CD4-positive, CD25-positive, alpha-beta regulatory T cell (primary cell): ENCODE measurements at places on chromosomes 3 and 15.

GRCh38 chr15:60729850-60730458 lies 251.0 kb upstream of the ICE2 start:
- DNase-seq: no peak

GRCh38 chr3:133474817-133475216 lies 75.0 kb downstream of the BFSP2 start:
- no peak for DNase-seq

DNA sequence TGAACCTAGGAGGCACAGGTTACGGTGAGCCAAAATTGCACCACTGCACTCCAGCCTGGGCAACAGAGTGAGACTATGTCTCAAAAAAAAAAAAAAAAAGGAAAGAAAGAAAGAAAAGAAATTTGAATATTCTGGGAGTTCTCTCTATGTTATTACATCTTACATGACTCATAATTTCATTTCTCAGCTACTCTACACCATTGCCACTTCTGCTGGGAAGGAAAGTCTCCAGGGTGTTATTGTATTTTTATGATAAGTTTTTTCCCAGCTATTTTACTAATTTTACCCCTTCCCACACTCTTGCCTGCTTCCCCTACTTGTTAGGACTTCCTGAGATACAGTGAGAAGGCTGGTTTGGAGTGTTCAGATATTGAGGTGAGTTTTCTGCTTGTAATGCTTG lies 69.7 kb upstream of the UMPS start:
- no peak for DNase-seq

DNA sequence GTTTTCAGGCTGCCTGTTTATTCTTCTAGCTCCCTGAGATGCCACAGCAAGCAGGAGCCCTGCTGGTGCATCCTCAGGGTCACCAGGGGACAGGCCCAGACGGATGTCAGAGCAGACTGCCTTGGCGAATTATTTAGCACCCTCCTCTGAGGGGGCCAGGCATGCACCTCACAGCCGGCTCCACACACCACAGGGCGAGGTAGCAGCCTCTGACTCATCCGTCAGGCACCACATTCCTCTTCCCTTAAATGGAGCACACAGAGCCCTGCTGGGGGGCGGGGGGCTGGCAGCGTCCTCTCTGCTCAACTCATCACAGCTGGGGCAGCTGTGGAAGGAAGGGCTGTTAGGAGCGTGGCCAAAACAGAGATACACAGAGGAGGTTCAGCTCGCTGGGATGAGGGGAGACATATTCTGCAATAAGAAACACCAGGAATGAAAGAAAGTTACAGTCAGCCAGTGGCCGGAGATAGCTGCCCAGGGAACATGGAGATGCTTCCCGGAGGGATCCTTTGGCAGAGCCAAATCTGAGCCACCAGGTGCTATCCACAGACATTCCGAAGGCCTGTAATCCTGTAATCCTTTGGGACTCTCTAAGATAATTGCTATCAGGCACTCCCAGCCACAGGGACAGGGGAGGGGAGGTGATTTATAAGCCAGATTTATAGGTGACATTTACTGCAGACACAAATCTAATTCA lies 13.9 kb upstream of the PRICKLE2 start:
- DNase-seq: no peak
